ENCODE measurements at places on chromosomes 1 and 21. TPM values are rescaled to one million over a fixed set of nuclear protein-coding genes. Genes with fewer than 3 reads are reported as not detected.

GRCh38 chr1:207861442-207862177 is 49.3 kb downstream of the CD34 start:
- DNase-seq, result no peak

GRCh38 chr1:30650038-30650967 is 73.1 kb downstream of the MATN1 start:
- no peak for DNase-seq

DNA sequence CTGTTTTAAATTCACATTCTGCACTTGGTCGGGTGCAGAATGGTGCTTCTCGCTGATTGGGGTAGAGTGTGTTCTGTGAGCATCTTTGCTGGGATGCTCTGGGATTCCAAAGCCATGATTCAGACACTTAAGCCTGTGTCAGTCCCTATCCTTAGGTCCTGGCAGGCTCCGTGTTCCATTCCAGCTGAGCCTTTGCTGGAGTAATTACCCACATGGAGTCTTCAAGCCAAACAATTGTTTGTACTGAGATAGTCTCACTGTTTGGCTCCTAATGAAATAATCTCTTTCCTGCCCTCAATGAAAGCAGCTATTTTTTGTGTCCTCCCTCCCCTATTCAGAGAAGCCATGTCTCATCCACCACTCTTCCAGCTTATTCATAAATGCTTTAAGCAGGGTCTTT is 18.7 kb downstream of the SMAP2 start:
- DNase-seq, result peak; percentile 39

Gene OR2L13
- total RNA-seq, result not detected

- DNase-seq, result no peak
Measured at GRCh38 chr1:222813866-222814535, 838 bp upstream of the DISP1 start.

Gene SERPINC1
- not detected for total RNA-seq

Gene LMX1A
- not detected for total RNA-seq

GRCh38 chr1:203095061-203095690 is 9.4 kb upstream of the MYOG start:
- DNase-seq, result no peak

- no peak for DNase-seq
Measured at GRCh38 chr1:211527006-211527405, 35.0 kb upstream of the RD3 start.

GRCh38 chr1:81466961-81467360 is 333.8 kb upstream of the ADGRL2 start:
- DNase-seq, result no peak

DNA sequence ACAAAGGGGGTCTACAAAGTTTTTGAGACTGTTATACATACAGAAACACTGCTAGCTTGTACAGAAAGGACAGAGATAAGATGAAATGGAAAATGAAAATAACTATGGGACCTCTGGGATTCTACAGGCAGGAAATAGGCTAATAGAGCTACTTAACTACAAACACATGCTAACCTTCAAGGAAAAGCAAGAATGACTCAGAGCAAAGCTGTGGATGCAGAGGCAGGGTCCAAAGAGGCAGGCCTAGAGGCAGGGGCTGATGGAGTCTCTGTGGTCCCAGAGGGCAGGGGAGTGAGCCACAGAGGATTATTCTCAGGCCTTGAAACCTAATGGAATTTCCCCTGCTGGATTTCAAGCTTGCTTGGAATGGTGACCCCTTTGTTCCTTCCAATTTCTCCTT is 18.7 kb upstream of the GOLT1A start:
- no peak for DNase-seq

GRCh38 chr1:211589782-211590721 is 11.1 kb upstream of the SLC30A1 start:
- peak; percentile 47 for DNase-seq

DNA sequence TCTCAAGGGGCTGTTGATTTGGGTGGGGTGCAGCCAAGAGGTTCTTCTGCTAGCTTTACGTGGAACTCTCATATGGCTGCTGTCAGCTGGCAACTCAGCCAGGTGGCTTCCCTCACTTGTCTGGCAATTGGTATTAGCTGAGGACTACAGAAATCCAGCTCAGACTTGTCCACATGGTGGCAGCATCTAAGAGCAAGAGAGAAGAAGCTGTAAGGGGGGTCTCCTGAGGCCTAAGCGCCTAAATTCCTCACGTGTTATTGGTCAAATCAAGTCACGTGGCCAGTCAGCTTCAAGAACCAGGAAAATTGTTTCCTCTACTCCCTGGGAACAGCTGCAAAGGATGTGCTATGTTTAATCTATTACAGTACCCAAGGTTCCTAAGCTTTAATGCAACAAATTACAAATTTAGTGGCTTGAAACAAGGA is 4.2 kb upstream of the DYRK3 start:
- peak; percentile 91 for DNase-seq

Gene RASAL2
- total RNA-seq, result 23.1 TPM

DNA sequence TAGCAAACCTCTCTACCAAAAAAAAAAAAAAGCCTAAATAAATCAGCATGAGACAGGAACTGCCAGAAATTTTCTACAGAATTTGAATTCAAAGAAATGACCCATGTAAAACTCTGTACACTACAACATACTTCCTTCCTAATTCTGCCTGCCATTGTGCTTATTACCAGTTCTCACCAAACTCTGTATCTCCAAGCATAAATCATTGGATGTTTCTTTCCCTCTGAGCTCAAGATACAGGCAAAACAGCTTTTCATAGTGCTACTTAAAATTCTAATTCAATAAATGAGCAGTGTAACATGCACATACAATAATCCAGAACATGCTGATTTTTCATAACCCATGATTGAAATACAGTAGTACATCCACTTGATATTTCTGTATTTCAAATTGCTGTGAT is 87.0 kb downstream of the EIF4G3 start:
- no peak for DNase-seq

GRCh38 chr1:235327559-235328270 is at the start of gene ARID4B:
ARID4B (minus strand) TSS chr1:235328179; CDS start chr1:235326919, 1,260 bp downstream.
- no peak for DNase-seq

GRCh38 chr1:174794861-174795260 is 204.9 kb upstream of the CACYBP start:
- no peak for DNase-seq

DNA sequence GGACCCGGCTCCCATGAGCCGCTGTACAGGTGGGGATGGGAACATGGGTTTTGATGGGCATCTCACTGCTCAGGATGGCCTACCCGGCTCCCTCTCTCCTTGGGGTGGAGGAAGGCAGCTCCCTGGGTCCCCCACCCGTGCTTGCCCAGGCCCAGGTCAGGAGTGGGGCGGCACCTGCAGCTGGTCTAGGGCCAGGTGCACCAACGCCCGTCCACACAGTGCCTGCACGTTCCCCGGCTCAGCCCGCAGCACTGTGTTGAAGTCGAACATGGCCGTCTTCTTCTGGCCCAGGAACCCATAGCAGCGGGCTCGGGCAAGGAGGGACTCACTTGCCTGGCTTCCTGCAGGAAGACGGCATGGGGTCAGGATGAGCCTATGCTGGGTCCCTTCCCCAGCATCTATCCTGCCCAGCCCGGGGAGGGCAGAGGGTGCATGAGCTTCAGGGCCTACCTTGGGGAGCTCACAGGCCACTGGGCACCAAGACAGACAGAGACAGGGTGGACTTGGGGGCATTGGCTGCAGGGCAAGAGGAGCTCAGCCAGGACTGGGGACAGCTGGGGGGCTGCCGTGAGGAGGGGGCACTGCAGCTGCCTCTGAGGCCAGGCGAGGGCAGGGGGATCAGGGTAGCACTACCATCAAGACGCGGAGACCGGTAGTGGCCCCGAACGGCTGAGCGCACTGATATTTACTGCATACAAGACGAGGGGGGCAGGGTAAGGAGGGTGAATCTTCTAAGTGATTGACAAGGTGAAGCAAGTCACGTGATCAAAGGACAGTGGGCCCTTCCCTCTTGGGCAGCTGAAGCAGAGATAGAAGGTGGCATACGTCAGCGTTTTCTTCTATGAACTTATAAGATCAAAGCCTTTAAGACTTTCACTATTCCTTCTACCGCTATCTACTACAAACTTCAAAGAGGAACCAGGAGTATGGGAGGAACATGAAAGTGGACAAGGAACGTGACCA is 17.8 kb downstream of the TTC34 start:
- no peak for DNase-seq

DNA sequence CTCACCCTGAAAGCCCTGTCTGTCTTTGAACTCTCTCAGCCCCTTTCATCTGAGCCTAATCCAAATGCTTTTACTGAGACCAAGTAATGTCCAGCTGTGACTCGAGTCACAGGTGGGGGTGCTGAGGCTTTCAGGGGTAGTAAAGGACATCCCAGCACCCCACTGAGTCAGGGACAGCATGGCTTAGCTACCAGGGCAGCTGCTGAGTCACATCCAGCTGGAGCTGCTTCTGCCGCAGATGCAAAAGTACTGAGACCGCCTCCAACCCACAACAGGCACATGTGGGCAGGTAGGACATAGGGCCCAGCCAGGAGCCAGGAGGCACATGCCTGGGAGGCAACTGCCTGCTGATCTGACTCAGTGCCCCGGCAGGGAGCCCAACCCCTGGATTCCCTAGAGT is 6.7 kb upstream of the VSIG8 start:
- no peak for DNase-seq

Gene RSPH1
- 0.37 TPM for total RNA-seq

DNA sequence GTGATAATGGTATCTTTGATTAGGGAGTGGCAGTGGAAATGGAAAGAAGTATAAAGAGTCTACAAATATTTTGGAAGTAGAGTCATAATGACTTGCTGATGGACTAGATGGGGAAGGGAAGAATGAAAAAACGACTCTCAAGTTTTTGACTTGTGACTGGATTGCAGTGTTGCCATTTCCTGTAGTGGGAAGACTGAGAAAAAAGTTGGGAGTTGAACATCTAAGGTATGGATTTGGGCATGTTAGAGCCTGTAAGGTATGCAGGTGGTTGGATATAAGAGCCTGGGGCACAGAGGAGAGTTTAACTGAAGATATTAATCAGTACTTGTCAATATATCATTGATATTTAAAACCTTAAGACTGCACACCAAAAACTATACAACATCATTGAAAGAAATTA is 19.4 kb downstream of the DNM3 start:
- no peak for DNase-seq

DNA sequence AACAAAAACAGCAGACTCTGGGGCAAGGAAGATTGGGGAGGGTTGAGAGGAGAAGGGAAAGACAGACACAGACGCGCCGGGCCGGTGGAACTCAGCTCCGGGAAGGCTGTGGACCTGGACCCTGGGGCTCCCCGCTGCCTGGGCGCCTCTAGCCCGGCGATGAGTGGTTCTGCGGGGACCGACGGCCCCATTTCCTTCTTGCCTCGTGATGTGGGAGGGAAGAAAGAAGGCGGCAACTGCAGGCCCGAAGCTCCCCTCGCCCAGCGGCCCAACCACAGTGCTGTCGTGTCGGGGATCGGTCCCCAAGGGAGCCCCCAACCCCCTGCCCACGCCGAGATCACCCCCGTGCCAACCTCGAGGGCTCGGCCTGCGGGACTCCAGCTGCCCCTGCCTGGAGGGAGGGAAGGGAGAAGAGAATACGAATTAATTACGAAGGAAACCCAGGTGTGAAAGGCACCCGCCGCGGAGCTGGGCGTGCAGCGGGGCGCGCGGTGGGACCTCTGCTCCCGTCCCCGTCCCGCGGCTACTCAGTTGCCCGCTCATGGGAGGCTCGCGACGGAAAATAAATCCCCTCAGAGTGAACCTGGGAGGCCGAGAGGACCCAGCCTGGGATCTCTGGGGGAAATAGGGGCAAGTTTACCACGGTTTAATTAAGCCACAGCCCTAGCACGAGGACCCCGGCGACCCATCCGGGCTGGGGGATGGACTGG is 7.4 kb downstream of the FOXD3 start:
- no peak for DNase-seq

Gene SPAG17
- 5.0 TPM for total RNA-seq

Gene MYOG
- total RNA-seq, result not detected

Gene MIB2
- total RNA-seq, result 871 TPM

Gene JTB
- 234 TPM for total RNA-seq

Gene PLA2G2F
- not detected for total RNA-seq

GRCh38 chr21:35216996-35217395 is 167.9 kb upstream of the RUNX1 start:
- DNase-seq, result no peak

DNA sequence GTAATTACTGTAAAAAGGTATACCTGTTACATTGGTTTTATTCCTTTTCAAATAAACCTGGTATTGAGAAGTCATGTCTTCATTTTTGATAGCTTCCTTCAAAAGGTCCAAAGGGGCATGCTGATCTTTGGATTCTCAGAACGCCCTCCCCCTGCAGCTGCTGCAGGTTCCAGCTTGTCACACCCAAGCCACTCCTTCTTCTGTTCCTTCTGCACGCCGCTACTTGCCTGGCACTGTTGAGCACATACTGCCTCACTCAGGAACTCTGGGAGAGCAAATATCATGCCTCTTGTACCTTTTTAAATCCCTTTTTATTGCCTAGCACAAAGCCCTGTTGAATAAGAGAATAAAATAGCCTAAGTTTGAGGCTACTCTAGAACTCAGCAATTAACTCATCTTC is 136.9 kb downstream of the BARHL2 start:
- no peak for DNase-seq

Gene CLCNKA
- total RNA-seq, result 5.1 TPM

Gene SH2D2A
- total RNA-seq, result 11.6 TPM

Gene LRRC38
- total RNA-seq, result not detected

GRCh38 chr1:157141212-157141855 is 3.1 kb upstream of the ETV3 start:
- DNase-seq, result no peak

DNA sequence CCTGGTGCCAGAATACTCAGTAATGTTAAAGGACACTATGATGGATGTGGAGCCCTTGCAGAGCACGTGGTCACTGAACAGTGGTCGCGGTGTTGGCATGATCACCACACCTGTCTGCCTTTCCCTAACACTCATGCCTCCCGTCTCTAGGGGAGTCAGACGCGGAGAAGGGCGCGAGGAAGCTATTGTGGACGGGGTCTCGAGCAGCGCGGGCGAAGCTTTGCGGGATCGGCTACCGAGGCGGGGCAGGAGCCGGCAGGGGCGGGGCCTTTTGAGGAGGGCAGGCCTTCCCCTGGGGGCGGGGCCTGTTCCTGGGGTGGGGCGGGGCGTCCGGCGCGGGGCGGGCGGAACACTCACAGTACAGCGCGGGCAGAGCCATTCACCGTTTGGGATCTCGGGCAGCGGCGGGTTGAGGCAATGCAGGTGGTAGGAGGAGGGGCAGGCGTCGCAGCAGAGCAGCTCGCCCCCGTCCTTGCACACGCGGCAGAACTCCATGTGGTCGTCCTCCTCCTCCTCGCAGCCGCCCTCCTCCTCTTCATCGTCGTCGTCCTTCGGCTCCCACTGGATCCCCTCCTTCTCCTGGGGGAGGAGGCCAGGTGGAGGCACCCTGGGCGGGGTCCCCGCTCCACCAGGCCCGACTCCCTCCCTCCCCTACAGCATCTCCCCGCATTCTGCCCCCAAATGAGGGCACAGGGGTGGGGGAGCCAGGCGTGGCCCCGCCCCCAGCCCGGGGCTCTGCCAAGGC is 31.5 kb downstream of the CHD5 start:
- peak; percentile 57 for DNase-seq

Measured in stomach (tissue), 19 donors.